ENCODE measurements at places on chromosomes 2 and 18.
A peak's percentile ranks its signal among the peaks of the same experiment; 100 is the strongest.

- no peak for DNase-seq
These were observed 95.0 kb downstream of the STRADB start for GRCh38 chr2:201546576-201546975.

DNA sequence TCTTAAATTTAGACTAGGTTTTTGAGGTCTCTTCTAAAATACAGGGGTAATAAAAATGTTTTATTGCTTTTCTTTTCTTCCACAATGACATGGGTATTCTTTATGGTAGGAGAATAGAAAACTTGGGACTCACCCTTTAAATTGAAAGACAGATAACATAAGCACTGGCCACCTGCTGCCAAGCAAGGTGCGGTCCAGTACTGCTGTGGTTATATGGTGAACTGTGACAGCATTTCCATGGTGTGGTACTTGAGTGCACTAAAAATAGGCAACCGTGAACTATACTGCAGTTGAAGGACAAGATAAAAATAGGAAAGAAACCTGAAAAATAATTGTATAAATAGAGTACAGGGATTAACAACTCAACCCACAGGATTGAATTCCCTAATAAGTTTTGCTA, 54.4 kb upstream of the GRB14 start:
- DNase-seq = no peak

- DNase-seq = no peak
These were observed 192.5 kb downstream of the ATAD2B start for GRCh38 chr2:23734416-23734815.

GRCh38 chr2:201342923-201343322, 14.2 kb downstream of the FLACC1 start:
- no peak for DNase-seq

GRCh38 chr2:239310401-239311061, 90.3 kb downstream of the HDAC4 start:
- no peak for DNase-seq

GRCh38 chr2:149400997-149401396, 70.6 kb downstream of the LYPD6 start:
- no peak for DNase-seq

- no peak for DNase-seq
These were observed 58.1 kb downstream of the MAP4K3 start for GRCh38 chr2:39378968-39379367.

- no peak for DNase-seq
These were observed 216.6 kb downstream of the HRH4 start for GRCh38 chr18:24677011-24677410.

- no peak for DNase-seq
These were observed 5.2 kb downstream of the GALR1 start for GRCh38 chr18:77254711-77255405.

GRCh38 chr2:152134488-152135280, 35.8 kb upstream of the CACNB4 start:
- DNase-seq = peak; percentile 9

GRCh38 chr2:98692090-98693054, 38.6 kb downstream of the MGAT4A start:
- no peak for DNase-seq

- no peak for DNase-seq
These were observed 1200.8 kb upstream of the GYPC start for GRCh38 chr2:125455110-125455509.

DNA sequence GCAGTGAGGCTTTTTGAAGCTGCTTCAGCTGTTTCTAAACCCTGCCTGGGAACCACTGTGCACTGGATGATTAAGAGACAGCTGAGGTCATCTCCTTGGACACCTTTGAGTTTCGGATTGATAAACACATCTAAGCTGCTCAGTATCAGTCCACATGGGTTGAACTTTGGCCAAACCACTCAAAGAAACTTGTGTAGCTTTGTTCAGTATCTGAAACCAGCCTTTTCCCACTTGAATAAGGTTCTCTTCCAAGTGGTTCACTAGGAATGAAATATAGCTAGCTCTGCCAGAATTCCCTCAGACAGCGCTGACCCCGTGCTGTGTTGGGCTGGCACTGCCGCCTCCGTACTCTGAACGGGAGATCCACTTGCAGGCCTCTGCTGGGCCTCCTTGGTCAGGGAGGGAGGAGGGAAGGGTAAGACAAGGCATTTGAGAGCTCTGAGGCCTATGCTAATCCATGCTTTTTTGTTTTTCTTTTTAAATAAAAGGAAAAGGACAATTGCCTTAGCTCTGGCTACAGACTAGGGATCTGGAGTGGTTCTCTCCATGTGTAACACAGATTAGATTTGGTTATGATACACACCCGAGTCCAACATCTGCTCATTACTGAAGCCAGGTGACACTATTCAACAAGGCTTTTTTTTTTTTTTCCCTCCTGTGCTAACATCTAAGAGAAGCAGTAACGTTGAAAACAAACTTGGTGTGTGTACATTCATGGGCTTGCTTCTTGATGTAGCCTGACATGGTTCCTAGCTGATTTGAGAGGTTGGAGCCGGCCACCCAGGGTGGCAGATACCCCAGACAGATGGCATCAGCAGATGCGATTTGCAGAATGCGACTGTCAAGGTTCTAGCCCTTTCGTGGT, 67.7 kb downstream of the NCK2 start:
- DNase-seq = peak; percentile 62

- no peak for DNase-seq
These were observed 100.5 kb downstream of the SLC4A3 start for GRCh38 chr2:219727771-219728429.

DNA sequence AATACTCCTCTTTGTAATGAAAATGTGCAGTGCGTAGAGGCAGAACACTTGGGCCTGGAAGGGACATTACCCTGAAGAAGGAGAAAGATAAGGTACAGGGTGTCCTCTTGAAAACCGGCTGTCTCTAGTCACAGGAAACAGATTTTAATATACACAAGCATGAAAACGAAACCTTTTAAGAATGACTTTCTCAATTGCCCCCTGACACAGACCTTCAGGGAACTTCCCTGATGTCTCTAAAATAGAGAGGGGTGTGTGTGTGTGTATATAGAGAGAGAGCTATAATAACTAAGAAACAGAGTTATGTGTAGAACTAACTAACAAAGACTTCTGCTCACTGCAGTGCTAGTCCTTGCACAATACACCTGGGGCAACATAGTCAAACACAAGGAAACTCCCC, 780.0 kb downstream of the CNTNAP5 start:
- DNase-seq = no peak

- no peak for DNase-seq
These were observed 1.6 kb upstream of the SLC66A2 start for GRCh38 chr18:79952996-79953559.

- DNase-seq = no peak
These were observed 14.9 kb upstream of the E2F6 start for GRCh38 chr2:11480859-11481258.

GRCh38 chr2:159124441-159124911, 156.0 kb downstream of the TANC1 start:
- no peak for DNase-seq

DNA sequence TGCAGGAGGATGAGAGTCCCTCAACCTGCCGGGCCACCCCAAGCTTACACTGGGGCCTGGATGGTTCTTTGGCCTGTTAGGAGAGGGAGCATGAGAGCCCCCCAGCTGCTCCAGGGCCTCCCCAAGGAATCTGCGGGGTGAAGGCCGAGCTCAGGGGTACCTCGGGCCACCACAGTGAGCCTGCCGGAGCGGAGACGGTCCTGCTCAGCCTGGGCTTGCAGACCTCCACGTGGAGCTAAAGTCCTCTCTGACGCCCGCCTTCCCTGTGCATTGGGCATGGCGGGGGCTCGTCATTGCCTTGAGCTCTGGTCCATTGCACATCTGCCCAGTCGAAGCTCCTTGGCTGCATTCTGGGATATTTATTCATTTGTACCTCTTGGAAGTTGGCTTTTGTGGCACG, 62.7 kb downstream of the ASB1 start:
- DNase-seq = no peak

GRCh38 chr2:226756131-226756530, 43.5 kb downstream of the IRS1 start:
- no peak for DNase-seq

DNA sequence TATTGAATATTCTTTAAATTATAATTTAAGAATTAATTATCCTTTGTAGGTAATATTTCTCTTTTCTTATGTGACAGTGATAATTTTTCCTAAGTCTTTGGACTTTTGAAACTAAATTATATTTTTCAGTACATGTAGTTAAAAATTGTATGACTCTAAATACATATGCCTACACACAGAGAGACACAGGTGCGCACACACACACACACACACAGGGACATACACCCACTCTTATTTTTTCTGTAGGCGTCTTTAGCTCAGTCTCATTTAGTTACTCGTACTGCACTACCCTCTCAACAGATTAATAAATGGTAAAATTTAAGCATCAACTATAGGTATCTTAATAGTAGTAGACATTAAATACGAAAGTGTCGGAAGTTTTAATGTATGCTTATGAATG, 56.1 kb downstream of the ZNF236 start:
- DNase-seq = no peak

GRCh38 chr2:133641497-133641896, 73.2 kb upstream of the NCKAP5 start:
- DNase-seq = no peak

DNA sequence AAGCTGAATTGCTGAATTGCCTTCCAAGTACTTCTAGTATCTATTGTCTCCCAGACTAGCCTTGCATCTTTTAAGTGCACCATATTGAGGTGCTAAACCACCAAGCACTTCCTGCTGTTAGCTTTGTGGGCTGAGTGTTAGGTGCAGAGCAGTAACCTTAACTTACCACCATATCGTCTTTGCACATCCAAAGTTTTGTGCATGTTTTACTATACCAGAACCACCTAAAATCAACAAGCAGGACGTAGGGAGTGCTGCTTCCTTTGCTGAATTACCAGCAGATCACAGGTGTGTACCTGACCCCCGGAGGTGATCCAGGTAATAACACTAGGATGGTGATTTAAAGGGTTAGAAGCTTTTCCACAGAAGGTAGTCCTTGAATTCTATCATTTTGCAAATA, 359.9 kb upstream of the HNRNPA3 start:
- no peak for DNase-seq

DNA sequence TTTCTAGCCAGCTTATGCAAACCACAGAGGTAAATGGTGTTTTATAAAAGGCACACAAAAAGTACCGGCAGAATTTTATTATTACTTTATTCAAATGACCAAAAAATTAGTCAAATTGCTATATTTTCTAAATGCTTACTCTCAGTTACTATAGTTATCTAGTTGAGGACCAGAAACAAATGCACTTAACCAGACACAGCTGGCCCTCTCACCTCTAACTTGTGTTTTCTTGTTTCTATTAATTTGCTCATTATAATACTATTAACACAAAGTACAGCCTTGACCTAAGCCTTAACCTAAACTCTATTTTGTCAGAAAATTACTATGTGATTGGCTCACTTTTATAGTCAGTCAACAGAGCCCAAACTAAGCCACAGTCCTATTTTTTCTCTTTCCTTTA, 26.2 kb downstream of the OLA1 start:
- DNase-seq = no peak

GRCh38 chr2:161102770-161103450, 57.3 kb upstream of the TANK start:
- no peak for DNase-seq

GRCh38 chr2:229231328-229231868, 39.7 kb downstream of the PID1 start:
- DNase-seq = no peak

GRCh38 chr2:194314042-194314441, 1343.0 kb upstream of the SLC39A10 start:
- DNase-seq = no peak

DNA sequence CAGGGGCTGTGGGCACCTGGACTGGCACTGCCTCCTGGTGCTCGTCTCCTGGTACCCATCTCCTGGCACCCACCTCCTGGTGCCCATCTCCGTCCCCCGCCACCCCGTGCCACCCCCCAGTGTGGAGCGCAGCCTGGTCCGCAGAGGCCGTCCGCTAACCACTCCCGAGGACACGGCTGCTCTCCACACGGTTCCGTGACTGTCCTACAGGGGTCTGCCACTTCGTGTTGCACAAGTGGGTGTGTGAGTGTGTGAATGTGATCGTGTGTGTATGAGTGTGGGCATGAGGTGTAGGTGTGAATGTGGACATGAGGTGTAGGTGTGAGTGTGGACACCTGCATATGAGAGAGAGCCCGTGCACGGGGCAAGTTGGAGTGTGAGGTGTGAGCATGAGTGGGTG, 119.4 kb upstream of the HS6ST1 start:
- DNase-seq = no peak

DNA sequence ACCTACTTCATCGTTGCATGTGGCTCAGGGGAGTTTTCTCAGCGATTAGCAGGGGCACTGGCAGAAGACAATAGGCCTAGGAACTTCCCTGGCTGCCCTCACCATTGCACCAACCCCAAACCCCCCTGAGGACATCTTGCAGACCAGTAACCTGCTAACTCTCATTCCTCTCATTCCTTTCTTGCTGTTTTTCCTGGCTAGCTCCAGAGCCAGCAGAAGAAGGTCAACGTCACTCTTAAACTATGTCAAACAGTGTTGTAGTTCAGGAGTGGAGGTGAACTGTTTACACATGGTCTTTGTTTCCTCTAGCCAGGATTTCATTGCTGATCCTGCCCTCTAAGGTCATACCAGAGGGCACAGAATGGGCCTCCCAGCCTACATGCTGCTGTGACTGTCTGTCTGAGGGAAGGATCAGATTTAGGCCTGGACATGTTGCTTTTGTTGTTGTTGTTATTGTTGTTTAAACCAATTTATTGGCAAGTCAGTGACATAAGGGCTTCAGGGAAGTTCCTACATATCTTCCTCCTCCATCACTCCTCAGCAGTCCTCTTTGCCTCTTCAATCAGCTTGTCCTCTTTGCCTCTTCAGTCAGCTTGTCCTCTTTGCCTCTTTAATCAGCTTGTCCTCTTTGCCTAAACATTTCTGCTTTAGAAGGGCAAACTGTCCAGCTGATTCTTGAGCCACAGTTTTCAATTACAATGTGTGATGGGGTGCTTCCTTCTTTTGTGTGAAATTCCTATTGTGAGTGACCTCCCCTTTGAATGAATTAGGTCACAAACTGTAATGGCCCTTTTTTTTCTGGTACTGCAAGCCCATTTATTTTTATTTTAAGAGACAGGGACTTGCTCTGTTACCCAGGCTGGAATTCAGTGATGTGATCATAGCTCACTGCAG, 471.9 kb upstream of the TNP1 start:
- no peak for DNase-seq

DNA sequence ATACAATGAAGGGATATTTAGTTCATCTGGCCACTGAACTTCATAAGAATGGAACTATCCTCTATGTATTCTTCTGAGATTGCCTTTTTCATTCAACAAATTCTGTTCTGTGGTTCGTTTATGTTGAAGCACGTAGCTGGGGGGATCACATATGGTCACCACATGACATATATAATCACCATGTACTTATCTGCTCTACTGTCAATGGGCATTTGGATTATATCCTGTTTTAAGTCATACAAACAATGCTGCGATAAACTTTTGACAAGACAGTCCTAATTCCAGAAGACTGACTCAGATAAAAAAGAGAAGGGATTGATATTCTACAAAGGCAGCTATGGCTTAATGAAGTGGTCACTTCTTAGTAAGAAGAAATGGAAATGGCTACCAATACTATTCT, 116.0 kb upstream of the CCDC195 start:
- DNase-seq = no peak

GRCh38 chr2:203997481-203997880, 60.9 kb downstream of the ICOS start:
- DNase-seq = no peak

Measured in GM19239 (cell line).